Kidney epithelial cell (primary cell): ENCODE measurements at places on chromosomes 3 and 15. TPM values are rescaled to one million over a fixed set of nuclear protein-coding genes. Genes with fewer than 3 reads are reported as not detected.

DNA sequence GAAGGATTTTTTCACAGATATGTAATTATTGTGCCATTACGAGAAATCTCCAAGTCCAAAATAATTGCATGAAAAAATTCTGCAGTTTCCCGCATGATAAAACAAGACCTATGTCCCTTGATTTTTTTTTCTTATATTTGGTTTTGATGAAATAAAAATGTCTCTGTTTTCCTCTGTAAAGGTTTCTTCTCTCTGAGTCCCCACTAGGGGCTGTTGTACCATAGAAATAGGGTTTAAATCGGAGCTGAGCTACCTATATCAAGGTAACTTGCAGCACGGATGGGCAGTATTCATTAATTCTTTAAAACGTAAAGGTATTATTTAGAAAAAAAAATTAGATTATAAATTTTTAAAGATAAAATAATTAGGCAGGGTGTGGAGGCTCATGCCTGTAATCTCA lies 66.6 kb upstream of the IGF1R start:
- no peak for DNase-seq

GRCh38 chr15:100777821-100778220 lies 101.8 kb upstream of the ALDH1A3 start:
- no peak for DNase-seq

DNA sequence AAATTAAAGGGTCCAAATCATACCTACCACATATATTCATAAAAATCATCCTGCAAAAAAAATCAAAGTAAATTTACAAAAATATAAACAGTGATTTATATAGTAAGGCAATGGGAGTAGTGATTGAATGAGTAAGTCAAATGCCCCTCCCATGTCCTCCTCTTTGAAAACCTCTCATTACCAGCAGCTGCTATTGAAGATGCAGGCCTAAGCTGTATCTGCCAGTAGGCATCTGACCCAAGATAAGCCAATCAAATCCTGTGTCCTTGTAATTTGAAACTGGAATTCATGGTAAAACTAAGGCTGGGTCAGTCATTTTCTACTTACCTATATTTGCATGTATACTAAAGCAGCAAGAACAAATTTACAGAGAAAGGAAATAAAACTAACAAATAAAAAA lies 60.4 kb upstream of the POU1F1 start:
- DNase-seq, result no peak

DNA sequence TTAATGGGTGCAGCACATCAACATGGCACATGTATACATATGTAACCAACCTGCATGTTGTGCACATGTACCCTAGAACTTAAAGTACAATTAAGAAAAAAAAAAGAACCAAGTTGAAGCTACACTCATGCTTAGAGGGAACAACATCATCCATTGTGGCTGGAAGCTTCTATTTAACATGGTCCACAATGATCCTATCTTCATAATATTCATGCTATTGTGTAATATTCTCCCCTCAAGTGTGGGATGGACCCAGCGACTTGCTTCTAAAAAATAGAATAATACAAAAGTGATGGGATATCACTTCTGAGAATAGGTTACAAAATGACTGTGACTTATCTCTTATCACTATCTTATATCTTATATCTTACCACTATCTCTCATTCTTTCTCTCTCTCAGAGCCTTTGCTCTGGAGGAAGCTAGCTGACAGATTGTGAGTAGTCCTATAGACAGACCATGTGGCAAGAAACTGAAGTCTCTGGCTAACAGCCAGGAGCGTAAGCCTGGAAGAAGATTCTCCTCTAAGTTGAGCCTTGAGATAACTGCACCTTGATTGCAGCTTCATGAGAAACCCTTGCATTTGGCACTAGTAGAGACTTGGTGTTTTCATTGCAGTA lies 198.5 kb upstream of the MRPL3 start:
- DNase-seq, result no peak

- DNase-seq, result no peak
Measured at GRCh38 chr15:36230776-36231175, 348.6 kb upstream of the CDIN1 start.

GRCh38 chr3:58013973-58014649 lies 5.9 kb downstream of the FLNB start:
- no peak for DNase-seq

- DNase-seq, result no peak
Measured at GRCh38 chr3:51257870-51258269, 127.2 kb upstream of the MANF start.

DNA sequence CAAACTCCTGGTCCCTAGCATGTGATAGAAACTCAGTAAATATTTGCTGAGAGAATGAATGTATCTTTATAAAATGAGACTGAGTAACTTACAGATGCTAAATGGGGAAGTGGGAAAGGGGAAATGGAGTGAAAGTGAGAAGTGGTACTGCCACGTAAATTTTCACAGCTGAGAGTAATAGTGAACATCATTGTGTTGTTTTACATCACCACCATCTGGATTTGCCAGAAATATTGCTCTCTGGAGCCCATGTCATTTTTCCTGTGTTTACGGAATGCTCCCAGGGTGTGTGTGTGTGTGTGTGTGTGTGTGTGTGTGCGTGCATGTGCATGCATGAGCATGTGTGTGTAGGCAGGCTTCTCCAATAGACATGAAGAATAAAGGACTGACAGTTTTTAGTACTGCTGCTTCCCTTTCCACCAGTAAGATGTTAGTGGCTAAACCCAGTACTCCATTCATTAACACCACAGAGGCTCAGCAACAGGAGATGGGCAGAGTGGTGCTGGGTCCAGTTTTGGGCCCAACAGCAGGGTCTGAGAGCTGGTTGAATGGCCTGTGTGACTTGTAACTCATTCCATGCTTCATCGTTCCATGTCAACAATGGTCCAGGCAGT lies 57.3 kb downstream of the DIPK2A start:
- no peak for DNase-seq

Gene COMMD2
- total RNA-seq, result 31.9 and 44.4 TPM in 2 replicates

DNA sequence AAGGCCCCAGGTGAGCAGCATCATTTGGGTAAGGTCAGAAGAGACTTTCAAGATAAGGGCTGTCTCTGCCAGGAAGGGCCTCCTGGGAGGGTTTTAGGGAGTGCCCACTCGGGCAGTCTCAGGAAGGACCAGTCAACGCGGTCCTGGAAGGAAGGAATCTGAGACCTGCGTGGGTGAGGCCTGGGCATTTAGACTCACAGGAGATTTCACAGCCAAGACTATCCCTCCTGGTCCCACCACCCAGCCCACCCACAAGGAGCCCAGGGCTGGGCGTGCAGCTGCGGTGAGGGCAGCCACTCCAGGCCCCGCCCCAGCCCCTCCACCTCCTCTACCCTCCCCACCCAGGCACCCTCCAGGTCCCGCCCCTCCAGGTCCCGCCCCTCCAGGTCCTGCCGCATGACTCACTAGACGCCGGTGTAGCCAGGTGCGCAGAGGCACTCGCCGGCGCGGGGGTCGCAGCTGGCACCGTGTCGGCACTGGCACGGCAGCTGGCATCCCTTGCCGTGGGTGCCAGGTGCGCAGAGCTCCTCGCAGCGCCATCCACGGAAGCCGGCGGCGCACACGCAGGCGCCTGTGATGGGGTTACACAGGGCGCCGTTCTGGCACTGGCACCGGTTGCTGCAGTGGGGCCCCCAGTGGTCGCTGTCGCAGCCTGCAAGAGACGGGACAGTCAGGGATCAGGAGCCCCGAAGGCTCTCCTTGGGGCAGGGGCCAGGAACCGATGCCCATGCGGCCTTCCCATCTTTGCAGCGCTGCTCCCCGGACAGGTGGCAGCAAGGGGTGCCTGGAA lies 112.7 kb downstream of the RAB11A start:
- no peak for DNase-seq

DNA sequence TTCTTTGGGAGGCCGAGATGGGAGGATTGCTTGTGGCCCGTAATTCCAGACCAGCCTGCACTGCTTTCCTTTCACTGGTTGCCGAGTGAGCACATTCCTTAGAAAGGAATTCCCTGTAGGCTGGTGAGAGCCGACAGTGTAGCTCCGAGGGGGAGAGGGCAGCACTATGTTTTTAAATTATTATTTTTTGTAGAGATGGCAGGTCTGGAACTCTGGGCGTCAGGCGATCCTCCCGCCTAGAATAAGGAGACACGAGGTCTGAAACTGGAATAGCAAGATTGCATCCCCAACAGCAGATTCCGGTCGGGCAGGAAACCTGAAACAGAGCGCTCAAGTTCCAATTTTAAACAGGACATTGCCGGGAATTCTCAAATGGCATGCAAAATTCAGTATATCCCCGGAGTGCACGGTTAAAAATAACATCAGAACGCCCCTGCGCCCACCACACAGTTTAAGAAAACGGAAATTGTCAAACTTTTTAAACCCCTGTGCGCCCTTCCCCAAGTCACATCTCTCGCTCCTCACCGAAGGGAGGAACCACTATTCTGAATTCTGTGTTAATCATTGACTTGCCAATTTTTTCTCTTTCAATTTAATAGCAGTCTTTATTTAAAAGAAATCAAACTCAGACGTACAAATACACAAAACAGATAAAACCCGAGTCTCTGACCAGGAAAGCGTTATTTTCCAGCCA lies 643 bp upstream of the RNU5B-1 start:
- no peak for DNase-seq

Gene CNTN4
- total RNA-seq, result 16.5 and 17.3 TPM in 2 replicates

Gene NEO1
- 26.6 and 30.5 TPM in 2 replicates for total RNA-seq

DNA sequence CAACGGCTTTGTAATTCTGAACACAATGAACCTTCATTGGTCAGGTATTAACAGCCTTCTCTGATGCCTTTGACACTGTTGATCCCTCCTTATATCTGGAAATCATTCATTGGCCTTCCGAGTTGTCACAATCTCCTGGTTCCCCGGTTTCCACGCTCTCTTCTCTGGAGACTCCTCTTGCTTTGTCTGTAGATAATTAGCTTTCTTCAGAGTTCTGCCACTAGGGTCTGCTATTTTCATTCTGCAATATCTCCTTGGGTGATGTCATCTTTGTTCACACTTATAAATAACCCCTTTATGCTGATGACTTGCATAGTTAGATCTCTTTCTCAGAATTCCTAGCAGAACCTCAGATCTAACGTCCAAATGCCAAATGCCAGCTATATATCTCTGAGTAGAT lies 583.8 kb upstream of the ZNF717 start:
- no peak for DNase-seq

Gene GOLGA6L4
- total RNA-seq, result 1.1 and 3.6 TPM in 2 replicates

DNA sequence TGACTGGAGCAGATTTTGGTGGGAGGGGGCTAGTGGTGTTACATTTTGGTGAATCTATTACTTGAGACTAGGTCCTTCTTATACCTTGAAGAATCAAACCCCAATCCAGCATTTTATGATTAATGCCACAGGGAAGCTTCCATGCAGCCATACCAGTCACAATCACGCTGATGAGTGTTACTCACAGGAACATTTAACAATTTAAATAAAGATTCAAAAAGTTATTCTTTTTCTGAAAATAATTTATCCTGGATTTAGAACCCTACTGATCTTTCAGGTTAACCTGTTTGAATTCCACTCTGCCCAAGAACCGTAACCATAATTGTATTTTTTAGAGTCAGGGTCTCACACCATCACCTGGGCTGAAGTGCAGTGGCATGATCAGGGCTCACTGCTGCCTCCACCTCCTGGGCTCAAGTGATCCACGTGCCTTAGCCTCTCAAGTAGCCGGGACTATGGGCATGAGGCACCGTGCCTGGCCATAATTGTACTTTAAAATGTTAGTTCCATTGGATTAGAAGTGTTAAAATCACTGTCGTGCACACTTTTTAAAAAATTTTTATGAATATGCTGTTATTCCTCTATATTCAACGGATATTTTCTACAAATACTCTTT lies 929 bp upstream of the MTMR10 start:
- no peak for DNase-seq

DNA sequence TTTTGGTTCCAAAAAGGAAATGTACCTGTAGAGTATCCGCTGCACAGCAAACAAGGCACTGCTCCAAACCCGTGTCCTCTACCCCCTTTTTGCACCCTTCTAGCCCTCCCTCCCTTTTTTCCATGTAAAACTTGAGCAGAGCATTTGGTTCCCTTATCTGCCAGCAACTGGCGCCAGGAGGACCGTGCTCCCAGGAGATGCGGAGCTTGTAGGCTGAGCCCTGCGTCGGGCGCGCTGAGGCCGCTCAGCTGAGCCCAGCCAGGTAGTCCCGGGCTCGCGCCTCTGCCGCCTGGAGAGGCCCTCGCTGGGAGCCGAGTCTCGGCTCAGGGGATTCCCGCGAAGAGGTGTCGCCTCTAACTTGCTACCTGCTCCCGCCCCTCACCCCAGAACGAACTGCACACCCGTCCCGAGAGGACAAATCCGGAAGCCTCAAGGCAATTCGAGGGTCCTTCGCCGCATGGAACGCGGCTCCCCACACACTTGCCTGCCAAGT lies 575 bp downstream of the TRPM7 start:
- DNase-seq, result no peak

Gene LINGO1
- total RNA-seq, result 1.2 and 4.8 TPM in 2 replicates

GRCh38 chr15:89885611-89886010 lies 8.2 kb downstream of the AP3S2 start:
- DNase-seq, result no peak

- no peak for DNase-seq
Measured at GRCh38 chr15:99324700-99325099, 73.4 kb downstream of the LRRC28 start.

GRCh38 chr3:15161133-15161532 lies 44.9 kb upstream of the CAPN7 start:
- DNase-seq, result no peak
